ENCODE measurements at places on chromosomes 6 and 20.

DNA sequence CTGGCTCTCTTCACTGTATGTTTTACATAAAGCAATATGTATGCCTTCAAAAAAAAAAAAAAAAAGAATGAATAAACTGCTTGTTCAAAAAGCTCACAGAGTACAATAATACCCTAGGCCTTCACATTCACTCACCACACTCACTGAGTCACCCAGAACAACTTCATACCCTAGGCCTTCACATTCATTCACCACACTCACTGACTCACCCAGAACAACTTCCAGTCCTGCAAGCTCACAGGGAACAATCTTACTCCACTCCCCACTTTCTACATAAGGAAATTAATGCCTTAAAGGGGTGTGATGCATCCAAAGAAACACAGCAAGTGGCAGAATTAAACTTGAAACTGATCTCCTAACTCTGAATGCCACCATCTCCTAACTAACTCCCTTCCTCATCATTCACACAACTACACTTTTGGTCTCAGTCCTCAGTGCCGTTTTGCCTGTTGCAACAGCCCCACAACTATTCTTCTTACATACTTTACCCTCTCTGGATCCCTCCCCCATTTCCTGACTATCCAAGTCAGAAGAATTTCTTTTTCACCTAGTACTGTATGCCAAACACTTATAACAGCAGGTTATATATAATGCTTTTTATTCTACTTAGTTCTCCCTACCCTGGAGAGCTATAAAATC, 34.2 kb downstream of the NHSL1 start:
- no peak for DNase-seq

DNA sequence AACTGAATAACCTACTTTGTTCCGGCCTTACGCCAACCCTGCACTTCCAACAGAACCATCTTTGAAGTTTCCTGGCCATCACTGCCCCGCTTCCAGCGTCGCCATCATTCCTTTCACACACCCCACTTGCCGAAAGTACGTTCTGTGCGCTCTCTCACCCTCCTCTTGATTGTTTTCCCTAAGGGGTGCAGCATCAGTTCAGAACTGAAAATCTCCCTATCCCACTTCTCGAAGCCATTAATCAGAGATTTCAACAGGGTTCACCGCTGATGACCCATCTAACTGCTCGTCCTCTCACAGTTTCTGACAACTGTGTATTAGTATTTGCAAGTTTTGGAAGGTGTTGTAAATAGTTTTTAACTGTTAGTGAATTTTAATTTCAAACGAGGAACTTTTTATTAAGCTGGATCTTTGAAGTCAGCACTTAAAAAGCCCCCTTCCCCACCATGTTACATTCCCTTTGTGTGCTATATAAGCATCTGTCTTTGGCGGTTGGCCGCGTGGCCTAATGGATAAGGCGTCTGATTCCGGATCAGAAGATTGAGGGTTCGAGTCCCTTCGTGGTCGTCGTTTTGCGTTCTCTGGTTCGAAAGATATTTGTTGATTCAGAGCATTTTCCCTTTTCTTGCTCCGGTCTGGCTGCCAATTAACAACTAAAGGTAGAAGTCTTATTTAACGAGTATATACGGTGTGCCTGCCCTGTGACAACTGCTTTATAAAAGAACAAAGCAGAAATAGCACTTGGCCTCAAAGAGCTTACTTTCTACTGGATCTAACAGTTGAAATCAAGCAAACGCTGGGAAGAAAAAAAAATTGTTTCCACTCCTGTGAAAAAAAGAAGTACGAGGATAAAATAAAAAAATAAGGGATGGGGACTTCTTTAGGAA, 42.6 kb downstream of the TRIM27 start:
- DNase-seq, result no peak

- DNase-seq, result no peak
Measured at GRCh38 chr6:128731249-128732165, 151.4 kb upstream of the LAMA2 start.

DNA sequence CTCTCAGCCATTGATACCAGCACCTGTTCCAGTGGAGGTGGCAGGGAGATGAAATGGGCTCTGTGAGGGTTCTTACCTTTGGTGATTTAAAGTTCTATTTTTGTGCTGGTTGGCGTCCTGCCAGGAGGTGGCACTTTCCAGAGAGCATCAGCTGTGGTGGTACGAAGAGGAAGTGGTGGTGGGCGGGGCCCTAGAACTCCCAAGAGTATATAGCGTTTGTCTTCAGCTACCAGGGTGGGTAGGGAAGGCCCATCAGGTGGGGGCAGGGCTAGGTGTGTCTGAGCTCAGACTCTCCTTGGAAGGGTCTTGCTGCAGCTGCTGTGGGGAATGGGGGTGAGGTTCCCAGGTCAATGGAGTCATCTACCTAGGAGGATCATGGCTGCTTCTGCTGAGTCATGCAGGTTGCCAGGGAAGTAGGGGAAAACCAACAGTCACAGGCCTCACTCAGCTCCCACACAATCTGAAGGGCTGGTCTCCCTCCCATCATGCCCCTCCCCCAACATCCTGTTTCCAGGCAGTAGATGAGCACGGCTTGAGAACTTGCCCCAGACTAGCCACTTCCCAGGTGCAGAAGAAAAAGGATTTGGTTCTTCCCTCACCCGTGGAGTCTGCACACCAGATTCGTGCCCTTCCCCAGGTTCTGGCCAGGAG, 46.6 kb downstream of the MOXD1 start:
- no peak for DNase-seq

GRCh38 chr6:156735751-156736150, 41.4 kb upstream of the ARID1B start:
- no peak for DNase-seq

GRCh38 chr6:52557389-52558265, 19.2 kb downstream of the TRAM2 start:
- no peak for DNase-seq

DNA sequence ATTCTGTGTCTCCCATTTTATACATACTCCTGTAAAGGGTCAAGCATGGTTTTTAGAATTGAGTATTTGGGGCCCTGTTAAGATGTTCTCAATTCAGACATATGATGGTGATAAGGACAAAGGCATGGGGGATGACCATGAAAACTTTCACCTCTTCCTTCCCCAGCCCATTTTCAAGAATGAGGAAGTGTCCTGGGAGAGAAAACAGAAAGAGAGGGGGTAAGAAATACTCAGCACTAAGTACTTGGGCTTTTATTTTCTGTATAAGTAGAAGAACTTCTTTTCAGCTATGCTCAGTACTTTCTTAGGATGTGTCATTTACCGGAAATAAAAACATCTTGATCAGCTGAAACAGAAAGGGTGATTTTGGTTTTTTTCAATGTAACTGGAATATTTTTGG, 10.9 kb upstream of the MBOAT1 start:
- DNase-seq, result no peak

DNA sequence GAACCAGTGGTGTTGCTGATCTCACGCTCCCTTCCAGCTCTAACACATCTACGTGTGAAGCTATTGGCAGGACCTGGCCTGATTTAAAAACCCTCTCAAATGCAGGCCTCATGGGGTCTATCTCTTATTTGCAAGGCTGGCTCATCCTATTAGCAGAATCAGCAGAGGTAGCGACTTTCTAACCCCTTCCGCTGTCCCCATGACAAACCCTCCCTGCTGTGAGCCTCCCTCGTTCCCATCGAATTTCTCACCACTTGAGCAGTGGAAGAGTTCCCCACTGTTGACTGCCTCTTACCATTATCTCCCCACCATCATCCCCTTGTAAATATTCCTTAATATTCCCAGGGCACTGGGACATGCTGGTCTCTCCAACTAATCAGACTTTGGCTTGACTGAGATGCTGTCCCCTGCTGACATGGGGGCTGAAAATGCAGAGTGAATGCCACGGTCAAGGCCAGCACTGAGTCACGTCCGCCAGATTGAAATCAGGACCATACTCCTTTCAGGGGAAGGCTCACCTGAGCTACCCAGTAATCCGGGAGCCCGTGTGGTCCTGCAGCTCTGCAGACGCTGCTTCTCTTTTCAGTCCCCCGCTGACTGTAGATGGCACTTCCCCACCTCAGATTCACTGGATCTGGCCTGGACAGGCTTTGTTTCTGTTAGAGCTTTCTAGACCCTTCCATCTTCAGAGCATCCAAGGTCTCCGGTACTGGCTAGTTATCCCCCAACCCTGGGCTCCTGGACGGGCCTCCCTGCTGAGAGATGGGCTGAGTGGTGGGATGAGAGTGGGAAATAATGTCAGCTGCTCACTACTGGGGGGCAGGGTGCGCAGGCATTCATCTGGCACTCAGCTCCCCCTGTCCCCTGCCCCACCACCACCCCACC, 23.1 kb downstream of the AAR2 start:
- no peak for DNase-seq

DNA sequence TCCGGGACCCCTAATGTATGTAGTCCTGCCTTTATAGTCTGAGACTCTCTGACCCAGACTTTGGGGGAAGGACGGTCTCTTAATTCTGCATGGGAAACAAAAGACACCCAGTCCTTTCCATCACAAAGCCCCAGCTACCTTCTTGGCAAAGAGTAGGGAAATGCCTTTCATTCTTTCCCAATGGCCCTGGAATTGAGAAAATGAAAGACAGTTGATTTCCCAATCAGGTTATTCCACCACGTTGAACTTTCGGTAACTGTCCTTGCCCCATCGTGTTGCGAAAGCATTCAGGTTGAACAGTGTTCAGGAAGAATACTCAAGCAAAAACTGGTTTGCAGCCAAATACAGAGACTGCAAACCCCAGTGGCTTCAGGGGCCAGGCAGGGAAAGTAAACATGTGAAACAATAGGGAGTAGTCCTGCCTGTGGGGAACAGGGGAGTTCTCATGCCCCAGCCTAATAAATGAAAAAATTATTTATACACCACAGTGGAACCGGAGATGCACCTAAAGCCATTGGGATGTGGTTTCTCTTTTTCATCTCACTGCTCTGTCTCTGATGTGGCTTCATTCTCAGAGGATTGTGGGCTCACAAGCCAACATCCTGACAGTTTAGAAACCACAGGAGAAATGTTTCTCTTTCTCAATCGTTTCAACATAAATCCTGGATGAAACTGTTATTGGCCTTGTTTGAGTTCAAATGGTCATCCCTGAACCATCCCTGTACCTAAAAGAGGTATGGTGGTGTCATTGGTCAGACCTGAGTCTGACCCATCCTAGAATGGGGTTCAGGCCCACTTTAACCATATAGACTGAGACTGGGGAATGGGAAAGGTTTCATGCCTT, 44.2 kb upstream of the SLC9A8 start:
- DNase-seq, result no peak

- no peak for DNase-seq
Measured at GRCh38 chr6:170208182-170208601, 82.7 kb downstream of the DLL1 start.

GRCh38 chr20:8744228-8744844, 324.6 kb upstream of the PLCB4 start:
- no peak for DNase-seq

DNA sequence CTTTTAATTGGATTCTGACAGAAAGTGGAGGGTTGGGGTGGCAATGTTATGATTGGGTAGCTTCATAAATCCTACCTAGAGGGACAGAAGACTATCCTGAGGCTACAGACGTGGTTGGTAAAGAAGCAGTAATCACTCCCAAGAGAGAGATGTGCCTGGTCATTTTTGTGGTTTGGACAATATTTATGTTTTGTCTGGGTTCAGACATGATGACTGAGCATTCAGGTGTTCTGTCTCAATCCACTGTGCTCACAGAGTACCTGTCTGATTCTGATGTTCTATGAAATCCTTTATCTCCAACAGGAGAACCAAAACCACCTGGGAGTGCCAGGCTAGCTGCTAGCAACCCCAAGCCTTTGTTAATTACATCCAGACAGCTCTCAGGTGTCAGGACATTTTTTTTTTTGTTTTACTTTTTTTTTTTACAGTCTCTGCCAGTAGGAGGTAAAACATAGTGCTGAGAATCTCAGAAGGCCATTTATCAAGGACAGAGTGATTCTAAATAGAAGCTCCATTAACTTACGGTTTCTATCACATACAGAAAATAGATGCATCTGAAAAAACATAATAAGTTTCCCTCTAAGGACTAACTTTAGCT, 1.6 kb upstream of the HLA-DQA1 start:
- no peak for DNase-seq

GRCh38 chr6:26377719-26378118, 5.2 kb upstream of the BTN2A2 start:
- DNase-seq, result no peak

DNA sequence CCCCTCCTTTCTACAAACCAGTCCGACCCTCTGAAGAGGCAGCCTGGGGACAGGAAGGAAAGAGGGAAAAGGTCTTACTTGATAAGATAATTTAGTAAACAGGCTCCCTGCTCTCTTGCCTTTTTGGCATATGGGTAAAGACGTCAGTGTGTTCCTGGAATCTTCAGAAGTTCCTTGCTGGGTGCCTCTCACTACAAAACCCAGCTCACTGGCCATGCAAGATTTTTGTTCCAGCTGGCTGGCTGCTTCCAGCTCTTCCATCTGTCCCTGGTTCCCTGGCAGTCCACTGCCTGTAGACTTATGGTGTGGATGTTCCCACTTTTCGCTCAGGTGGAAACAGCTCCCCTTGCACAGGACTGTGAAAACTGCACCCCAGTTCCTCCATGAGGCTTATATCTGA, 57.4 kb downstream of the MOCS1 start:
- no peak for DNase-seq

DNA sequence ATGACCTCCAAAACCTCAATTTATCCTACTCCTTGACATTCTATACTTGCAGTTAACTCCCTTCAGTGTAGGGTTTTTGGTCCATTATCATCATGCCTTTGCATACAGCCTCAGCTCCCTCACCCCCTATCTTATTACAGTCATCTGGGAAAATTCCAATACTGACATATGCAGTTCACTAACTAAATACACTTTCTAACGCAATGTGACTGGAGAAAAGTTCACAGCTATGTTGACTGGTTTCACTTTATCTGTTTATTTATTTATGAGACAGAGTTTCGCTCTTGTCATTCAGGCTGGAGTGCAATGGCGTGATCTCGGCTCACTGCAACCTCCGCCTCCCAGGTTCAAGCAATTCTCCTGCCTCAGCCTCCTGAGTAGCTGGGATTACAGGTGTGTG, 64.9 kb downstream of the CRYBG1 start:
- DNase-seq, result no peak

DNA sequence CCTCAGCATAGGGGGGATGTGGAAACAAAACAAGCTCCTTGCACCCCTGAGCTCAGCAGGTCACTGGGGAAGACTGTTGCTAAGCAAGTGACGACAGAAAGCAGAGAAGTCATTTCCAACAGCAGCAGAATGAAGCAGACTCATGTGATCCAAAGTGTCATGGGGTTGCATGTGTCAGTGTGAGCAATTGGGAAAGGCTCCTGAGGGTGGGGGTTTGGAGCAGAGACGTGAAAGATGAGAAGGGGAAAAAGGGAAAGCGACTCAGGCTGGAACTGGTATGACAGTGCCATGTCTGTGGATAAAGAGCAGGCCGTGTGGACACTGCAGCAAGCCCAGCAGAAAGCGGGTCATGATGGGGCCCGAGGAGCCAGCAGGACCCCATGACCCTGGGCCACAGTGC, 363.9 kb downstream of the PREX1 start:
- DNase-seq, result no peak

DNA sequence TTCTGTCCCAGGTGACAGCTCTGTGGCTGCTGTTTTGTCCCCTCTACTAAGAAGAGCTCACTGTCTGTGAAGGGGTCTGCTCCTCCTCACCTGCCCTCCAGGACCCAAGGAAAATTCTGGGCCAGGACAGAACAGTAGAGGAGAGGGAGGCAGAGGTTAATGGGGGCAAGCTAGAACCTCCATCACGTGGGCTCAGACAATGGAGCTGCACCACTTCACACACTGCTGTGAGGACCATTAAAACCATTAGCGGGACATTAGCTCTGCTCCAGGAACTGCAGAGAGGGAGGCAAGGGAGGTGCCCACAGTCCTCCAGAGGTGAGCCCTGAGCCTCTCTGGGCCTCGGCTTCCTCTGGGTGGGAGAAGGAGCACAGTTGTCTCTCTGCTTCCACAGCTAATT, 78.4 kb downstream of the NOL4L start:
- DNase-seq, result no peak

- no peak for DNase-seq
Measured at GRCh38 chr20:11000416-11000815, 326.6 kb upstream of the JAG1 start.

Data from stimulated activated CD8-positive, alpha-beta memory T cell treated with anti-CD3 and anti-CD28 coated beads, Interleukin-7, amount 100 ng/mL, for 24 hours (primary cell).